Central memory CD4-positive, alpha-beta T cell (primary cell): ENCODE measurements at places on chromosomes 2 and 18.

- DNase-seq = no peak
Measured at GRCh38 chr2:98480598-98480997, 35.9 kb downstream of the INPP4A start.

DNA sequence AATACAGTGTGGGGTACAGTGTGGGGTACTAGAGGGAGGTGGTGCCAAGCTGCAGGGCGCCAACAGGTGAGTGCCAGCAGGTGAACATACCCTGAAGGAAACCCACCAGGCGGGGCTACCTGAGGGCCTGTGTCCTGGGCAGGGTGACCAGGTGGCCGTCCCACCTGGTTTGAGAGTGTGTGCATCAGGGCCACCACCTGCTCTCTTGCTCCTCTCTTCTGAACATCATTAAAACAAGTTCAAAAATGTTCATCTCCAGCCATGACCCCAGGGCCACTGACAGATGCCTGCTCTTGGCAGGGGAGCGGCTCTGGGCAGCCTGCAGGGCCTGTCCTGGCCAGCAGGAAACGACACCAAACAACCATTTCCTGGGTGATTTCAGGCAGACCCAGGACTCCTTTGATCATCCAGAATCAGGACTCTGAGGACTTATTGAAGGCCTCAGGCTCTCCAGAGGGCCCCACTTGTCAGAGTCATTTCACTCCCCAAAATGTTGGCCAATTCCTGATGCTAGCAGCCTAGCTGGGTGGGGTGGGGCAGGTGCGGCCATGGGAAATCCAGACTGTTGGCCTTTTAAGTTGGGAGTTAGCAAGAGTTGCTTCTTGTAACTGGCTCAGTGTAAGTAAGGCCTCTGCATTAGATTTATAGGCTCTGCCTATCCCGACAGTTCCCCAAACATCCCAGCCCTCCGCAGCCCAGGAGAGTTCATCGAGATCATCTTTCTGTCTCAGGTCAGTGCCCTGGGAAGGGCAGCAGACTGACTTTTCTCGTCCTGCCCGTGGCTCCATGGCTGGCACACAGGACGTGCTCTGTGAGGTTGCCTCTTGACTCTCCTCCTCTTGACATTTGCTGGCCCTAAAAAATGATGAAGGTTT is 111.5 kb upstream of the ZNF236 start:
- DNase-seq = no peak

GRCh38 chr2:233387667-233388528 is 33.6 kb downstream of the DGKD start:
- no peak for DNase-seq

DNA sequence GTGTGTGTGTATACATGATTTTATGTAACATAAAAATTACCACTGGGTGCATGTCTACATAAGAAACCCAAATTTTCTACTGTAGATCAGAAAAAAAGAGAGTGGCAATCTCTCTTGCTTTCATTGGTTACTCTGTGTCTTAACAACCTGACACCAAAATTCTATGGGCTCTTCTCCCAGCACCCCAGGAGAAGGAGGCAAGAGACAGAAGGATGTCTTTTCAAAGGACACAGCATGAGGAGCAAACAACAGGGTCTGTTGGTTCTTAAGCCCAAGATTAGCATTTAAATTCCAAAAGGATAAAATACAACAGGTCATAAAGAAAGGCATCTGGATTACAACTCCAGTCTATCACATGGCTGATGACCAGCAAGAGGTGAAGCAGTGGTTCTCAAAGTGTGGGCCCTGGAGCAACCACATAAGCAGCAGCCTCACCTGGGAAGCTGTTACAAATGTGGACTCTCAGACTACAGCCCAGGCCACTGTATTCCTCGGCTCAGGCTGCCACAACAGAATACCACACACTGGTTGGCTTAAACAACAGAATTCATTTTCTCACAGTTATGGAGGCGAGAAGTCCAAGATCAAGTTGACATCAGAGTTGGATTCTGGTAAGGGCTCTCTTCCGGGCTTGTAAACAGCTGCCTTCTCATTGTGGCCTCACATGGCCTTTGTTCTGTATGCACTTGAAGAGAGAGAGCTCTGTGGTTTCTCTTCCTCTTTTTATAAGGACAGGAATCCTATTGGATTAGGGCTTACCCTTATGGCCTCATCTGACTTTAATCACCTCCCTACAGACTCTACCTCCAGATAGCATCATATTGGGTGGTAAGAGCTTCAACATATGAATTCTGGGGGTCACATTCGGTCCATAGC is 79.8 kb upstream of the RNF152 start:
- DNase-seq = no peak

GRCh38 chr18:39840406-39840805 is 2114.6 kb upstream of the PIK3C3 start:
- no peak for DNase-seq

DNA sequence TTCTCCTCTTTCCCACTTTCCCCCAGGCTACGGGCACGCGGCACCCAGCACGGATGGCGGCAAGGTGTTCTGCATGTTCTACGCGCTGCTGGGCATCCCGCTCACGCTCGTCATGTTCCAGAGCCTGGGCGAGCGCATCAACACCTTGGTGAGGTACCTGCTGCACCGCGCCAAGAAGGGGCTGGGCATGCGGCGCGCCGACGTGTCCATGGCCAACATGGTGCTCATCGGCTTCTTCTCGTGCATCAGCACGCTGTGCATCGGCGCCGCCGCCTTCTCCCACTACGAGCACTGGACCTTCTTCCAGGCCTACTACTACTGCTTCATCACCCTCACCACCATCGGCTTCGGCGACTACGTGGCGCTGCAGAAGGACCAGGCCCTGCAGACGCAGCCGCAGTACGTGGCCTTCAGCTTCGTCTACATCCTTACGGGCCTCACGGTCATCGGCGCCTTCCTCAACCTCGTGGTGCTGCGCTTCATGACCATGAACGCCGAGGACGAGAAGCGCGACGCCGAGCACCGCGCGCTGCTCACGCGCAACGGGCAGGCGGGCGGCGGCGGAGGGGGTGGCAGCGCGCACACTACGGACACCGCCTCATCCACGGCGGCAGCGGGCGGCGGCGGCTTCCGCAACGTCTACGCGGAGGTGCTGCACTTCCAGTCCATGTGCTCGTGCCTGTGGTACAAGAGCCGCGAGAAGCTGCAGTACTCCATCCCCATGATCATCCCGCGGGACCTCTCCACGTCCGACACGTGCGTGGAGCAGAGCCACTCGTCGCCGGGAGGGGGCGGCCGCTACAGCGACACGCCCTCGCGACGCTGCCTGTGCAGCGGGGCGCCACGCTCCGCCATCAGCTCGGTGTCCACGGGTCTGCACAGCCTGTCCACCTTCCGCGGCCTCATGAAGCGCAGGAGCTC is 35.4 kb downstream of the KCNK3 start:
- DNase-seq = no peak

DNA sequence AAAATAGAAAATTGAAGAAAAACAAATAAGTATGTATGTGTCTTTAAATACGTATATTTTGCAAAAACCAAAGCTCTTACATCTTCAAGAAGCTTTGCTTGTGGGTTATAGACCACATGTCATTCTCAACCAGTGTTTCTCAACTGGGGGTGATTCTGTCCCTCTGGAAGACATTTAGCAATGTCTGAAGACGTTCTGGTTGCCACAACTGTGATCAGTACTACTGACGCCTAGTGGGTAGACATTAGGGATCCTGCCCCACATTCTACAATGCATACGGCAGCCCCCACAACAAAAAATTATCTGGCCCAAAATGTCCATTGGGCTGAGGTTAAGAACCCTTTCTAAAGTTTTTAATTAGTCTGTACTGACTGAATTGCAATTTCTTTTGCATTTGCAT is 48.4 kb downstream of the UNC50 start:
- DNase-seq = peak; percentile 66

- DNase-seq = no peak
Measured at GRCh38 chr18:32284284-32284683, 94.4 kb downstream of the MEP1B start.

- DNase-seq = no peak
Measured at GRCh38 chr2:239647052-239647819, 246.4 kb upstream of the HDAC4 start.

- DNase-seq = no peak
Measured at GRCh38 chr2:64524604-64525316, 632 bp downstream of the AFTPH start.

DNA sequence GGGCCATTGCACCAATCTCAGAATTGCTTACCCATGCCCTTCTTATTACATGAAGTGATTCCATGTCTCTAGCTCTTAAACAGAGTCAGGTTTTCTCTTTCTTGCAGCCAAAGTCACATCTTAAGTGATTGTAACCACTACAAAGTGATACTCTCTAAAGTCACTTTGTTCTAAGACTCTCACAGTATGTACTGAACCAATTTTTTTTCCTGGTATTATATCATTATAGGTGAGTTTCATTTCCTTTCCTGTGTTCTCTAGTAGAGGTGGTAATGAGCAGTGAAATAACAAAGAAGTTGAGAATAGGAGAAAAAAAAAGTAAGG is 66.3 kb upstream of the DARS1 start:
- peak; percentile 40 for DNase-seq

GRCh38 chr2:206562375-206562774 is 79.9 kb upstream of the FAM237A start:
- no peak for DNase-seq

DNA sequence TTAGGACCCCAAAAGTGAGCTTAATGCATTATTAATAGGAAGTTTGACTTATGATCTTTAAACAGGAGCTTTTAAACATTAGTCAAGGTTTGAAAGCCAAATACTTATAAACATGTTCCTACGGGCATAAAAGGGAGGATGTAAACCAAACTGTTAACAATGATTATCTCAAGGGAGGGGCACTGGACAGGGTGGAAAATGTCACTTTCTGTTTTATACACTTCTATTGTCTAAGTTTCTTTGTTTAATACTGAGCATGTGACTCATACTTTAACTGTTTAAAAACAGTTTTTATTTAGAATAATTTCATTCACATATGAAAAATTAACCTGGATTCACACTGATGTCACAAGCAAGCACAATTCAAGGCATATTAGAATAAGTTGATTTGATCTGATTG is 18.3 kb upstream of the ITGA6 start:
- no peak for DNase-seq

DNA sequence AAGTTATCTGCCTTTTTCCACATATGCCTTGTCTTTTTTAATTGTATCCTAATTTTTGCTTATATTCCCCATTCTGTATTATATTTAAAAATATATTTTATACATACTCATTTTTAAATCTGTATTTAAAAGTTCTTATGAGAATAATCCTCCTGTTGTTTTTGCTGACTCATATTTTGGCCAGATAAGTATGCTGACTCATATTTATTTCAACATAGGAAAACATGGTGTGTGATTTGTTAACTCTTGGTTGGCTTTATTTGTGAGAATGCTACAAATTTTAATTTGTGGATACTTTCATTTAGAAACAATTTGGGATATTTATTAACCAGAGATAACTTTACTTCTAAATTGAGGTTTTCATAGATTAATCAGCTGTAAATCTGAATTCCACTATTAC is 587.7 kb downstream of the CPS1 start:
- no peak for DNase-seq

DNA sequence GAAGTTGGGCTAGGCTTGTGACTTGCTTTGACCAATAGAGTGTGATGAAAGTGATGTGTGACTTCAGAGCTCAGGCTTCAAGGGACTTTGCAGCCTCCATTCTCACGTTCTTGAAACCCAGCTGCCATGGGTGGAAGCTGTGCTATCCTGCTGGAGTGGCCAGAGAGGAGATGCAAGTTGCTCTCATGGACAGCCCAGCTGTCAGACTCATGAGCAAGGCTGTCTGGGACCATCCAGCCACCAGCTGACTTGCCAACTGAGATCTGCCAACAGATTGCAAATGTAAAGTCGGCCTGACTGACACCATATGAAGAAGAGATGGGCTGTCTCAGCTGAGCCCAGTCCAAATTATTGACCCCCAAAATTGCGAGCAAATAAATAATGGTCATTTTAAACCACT is 226.4 kb upstream of the CXCR4 start:
- DNase-seq = no peak

GRCh38 chr2:229775614-229776313 is 61.4 kb upstream of the DNER start:
- DNase-seq = no peak

GRCh38 chr2:120029672-120030640 is 17.1 kb downstream of the EPB41L5 start:
- no peak for DNase-seq

- no peak for DNase-seq
Measured at GRCh38 chr2:10879159-10879558, 32.6 kb upstream of the KCNF1 start.

DNA sequence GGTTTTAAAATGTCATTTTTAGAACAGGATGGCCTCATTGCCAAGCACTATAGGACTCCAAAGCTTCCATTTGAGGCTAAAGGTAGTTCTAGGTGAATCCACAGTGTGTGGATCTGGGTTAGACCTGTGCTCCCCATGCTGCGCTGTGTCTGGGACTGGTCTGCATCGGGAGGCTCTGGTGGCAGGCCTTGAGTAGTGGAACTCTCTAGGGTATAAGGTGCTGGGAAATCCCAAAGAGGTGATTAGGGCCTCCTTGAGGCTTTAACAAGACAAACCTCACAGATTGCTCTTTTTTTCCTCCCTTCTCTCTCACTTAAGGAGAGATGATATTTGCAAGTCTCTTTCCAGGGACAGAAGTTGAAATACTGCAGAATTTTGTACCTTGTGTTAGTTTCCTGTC is 9.3 kb downstream of the SEC11C start:
- DNase-seq = no peak

GRCh38 chr2:95018861-95019550 is 6.5 kb upstream of the MAL start:
- no peak for DNase-seq

DNA sequence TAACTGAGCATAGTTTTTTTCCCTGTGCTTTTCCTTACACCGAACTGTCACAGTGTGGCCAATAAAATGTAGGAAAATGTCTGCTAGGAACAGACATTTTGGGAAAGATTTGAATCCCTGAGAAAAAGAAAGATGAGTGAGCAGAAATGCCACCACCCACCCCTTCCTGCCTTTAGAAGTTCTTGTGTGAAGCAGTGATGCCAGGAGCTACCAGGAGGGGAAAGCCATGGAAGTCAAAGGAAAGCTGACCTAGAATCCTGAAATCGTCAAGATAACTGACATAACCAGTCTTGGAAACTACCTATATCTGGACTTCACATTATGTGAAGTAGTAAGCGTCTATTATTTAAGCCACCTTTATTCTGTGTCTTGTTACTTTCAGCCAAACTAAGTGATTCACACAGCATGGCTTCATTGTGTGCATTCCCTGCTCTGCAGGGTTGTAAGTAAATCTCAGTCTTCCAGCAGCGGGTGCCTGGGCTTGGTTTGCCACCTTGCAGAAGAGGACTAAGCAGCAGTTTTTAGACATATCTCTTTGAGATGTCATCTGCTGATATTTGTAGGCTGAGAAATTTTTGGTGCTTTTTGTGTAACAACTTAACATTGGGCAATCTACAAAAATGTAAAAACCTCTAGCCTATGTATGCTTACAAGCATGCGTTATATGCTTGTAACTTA is 11.2 kb upstream of the SPRED2 start:
- DNase-seq = no peak

- DNase-seq = no peak
Measured at GRCh38 chr2:145185696-145186095, 665.8 kb upstream of the ZEB2 start.
